ENCODE measurements at places on chromosomes 4 and X.

- DNase-seq = no peak
Observed at GRCh38 chr4:125551466-125551865, 236.7 kb downstream of the FAT4 start.

- DNase-seq = no peak
Observed at GRCh38 chr4:94458682-94459081, 6.9 kb downstream of the PDLIM5 start.

DNA sequence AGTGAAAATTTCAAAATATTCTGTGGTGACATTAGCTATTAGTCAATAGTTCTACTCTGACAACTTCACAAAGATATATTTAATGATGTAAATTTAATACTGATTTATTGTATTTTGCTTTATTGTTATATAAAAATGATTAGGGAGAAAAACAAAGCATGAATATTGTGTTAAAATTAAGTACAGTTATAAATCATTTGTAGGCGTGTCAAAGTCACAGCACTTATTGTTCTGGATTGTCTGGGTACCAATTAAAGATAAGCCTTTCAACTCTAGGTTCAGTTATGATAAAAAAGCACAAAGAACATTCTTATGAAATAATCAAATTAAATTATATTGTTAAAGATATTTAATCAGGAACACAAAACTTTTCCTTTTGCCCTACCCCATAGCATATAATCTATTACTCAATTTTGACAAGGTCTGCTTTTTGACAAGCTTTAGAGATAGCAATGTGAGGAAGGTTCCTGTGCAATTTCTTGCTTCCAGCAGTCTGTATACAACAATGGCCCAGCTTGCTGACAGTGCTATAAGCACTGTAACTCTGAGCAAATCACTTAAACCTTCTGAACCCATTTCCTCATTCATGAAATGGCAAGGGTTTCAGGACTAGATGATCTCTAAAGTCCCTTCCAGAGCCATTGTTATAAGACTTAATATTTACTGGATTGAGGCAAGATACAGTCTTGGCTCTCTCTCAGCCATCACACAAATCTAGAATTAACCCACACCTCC, 910.3 kb upstream of the LCORL start:
- DNase-seq = no peak

DNA sequence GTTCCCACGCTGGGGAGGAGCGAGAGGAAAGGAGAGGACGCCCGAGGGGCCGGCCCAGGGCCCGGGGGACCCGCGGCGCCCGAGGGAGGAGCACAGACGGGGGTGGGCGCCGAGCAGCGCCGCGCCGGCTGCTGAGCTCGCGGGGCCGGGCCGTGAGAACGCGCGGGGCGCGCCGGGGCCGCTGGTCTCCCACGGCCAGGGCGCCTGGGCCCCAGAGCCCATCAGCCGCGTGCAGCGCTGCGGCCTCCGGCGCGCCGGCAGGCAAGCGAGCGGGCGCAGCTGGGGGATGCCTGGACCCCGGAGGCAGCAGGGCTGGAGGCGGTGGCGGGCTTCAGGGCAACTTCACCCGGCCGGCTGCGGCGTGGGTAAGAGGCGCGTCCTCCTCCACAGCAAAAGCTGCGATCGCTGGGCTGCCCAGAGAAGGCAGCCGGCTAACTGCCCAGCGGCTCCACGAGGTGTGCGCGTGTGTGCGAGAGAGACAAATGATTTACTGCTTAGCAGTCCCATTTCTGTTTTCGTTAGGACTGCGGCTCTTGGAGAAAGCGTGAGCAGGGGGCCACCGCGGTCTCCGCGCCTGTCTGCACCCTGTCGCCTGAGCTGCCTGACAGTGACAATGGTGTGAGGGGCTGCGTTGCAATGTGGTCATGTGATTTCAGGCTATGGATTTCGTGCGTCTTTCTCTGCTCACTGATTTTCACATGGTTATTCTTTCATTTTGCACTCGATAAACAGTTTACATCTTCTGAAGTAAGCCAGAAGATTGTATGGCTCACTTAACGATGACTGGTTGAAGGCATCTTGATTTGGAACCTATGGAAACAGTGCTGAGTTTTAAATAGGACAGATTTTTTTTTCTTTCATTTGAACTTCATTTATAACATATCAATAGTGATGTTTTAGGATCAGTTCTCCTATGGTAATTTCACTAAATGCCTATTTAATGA, 1.2 kb downstream of the GUCY1A1 start:
- no peak for DNase-seq

DNA sequence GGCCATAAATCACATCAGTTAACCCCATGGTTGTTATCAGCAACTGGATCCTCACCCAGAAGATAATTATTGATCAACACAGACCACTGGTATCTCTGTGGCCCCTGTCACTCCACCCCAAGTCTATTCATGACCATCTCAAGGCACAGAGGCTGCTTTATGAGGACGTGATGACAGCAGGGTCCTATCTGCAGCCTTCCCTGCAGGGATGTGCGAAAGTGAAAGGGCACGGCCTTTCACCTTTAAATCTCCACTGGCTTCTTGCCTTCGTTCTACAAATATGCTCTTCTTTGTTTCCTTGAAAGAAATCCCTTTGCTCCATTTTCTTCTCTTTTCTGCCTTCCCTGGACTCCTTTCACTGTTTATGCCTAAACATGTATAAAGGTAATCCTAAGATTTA, 170.6 kb upstream of the EDNRA start:
- no peak for DNase-seq

GRCh38 chr4:82521283-82521682, 40.5 kb downstream of the TMEM150C start:
- DNase-seq = no peak

GRCh38 chrX:149510386-149510785, 5.3 kb upstream of the IDS start:
- DNase-seq = no peak

GRCh38 chrX:20237864-20238263, 28.8 kb downstream of the RPS6KA3 start:
- no peak for DNase-seq

GRCh38 chrX:121160987-121161386, 113.6 kb downstream of the GLUD2 start:
- DNase-seq = no peak

- DNase-seq = no peak
Observed at GRCh38 chrX:117429501-117429900, 687.1 kb downstream of the KLHL13 start.

- no peak for DNase-seq
Observed at GRCh38 chr4:102524691-102525090, 23.5 kb downstream of the NFKB1 start.

Data from T-helper 9 cell (primary cell).